ENCODE measurements at places on chromosomes 4 and X.

- DNase-seq = no peak
Measured at GRCh38 chrX:74234818-74235217, 69.2 kb upstream of the ZCCHC13 start.

DNA sequence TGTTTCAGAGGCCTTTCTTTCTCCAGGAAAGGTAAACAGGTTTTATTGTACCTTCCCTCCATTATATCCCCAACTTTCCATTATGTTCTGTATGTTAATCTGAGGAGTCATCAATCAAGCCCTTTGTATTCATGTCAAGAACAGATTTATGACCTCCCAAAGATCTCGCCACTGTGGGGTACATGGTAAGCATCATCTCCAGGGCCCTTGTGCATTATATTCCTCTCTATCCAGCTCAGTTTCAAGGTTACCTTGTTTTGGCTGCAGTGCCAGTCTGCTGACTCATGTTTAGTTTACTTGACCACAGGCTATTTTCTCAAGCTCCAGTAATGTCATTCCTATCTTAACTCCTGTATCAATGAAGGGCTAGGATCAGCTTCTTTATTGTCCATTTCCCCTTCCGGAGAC lies 125.1 kb upstream of the FRMPD4 start:
- DNase-seq = no peak

DNA sequence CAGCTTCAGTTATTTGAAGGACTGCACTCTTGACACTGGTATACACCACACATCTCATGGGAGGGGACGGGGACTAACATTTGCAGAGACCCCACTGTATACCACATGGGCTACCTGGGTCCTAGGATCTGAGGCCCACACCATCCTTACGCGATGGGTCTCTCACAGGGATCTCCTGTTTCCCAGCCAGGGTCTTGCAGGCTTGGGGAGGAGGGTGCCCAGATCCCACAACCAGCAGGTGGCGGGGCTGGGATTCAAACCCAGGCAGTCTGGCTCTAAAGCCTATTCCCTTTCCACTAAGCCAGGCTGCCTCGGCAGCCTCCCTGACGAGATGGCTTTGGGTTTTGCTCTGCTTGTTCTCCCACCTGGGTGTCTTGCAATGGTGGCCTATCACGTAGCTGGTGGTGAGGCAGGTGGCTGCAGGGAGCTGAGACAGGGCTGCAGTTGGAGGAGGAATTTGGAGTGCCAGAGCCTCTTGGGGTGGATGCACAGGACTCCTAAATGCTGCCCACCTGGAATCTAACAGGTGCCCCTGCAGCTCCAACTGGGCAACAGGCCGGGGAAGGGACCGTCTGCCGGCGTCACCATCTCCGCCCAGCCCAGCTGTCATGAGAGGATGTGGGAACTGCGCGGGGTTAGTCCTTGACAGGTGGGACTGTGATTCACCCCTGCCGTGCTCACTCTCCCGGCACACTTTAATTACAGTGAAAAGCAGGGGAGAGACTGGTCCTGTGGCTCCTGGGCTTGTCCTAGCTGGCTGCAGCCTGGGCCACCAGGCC lies 110.7 kb downstream of the PSAPL1 start:
- DNase-seq = no peak

DNA sequence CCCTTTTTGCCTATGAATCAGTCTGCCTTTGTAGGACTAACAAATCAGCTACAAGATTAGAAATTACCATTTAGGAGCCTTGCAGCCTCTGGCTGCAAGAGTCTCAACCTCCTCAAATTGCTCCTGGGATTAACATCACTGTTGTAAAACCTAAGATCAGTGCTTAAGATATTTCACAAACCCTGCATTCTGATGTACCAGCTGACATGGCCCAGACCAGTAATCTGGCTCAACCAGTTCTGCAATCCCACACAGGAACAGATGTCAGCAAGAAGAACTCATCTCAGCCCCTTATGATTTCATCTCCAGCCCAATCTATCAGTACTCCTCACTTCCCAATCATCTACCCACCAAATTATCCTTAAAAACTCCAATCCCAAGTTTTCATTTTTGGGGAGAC lies 32.5 kb upstream of the AADAT start:
- no peak for DNase-seq

GRCh38 chrX:72123471-72124185 lies 8.1 kb downstream of the RTL5 start:
- DNase-seq = no peak

DNA sequence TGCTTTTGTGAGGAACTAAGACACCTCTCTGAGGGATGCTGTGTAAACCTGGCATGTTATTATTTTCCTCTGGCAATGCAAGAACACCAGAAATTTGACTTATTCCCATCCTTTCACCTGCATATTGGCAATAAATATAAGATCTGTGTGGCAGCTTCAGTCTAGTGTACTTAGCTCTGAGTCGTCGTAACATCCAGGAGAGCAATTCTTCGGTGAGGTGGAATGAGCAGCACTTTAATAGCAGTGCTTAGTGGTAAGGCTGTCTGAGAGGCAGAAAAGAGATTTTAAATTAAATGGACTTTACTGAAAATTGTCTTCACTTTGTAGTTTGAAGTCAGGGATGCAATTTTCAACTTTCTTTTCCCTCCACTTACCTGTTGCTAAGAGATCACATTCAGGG lies 344.9 kb downstream of the PCDH7 start:
- DNase-seq = no peak

DNA sequence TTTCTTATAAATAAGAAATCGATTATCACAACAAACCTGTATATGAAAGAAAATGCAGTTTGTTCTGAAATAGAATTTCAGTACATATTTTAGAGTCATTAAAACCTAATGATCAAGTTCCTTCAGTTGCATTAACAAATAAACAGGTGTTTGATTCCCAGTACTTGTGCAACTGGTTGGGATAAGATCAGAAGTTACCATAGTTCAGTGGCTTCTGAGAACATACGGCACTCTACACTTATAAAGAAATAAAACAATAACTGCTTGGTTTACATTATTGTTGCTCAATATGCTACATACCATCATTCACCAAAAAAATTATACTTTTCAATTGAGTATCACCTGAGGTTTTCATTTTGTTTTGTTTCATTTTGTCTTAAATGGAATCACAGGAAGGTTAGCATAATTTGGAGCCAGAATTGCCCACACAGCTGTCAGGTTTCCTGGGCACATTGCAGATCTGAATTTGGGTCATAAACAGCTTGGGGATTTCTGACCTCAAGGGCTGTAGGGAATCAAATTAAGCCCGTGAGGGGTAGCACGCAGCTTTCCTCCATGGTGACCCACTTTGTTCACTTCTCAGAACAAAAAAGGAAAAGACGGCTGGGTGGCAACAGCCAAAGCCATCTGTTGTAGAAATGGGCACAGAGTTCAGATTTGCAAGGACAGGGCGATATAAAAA lies 14.9 kb upstream of the CCNG2 start:
- peak; percentile 46 for DNase-seq

- DNase-seq = no peak
Measured at GRCh38 chr4:41709844-41710481, 38.6 kb downstream of the PHOX2B start.

DNA sequence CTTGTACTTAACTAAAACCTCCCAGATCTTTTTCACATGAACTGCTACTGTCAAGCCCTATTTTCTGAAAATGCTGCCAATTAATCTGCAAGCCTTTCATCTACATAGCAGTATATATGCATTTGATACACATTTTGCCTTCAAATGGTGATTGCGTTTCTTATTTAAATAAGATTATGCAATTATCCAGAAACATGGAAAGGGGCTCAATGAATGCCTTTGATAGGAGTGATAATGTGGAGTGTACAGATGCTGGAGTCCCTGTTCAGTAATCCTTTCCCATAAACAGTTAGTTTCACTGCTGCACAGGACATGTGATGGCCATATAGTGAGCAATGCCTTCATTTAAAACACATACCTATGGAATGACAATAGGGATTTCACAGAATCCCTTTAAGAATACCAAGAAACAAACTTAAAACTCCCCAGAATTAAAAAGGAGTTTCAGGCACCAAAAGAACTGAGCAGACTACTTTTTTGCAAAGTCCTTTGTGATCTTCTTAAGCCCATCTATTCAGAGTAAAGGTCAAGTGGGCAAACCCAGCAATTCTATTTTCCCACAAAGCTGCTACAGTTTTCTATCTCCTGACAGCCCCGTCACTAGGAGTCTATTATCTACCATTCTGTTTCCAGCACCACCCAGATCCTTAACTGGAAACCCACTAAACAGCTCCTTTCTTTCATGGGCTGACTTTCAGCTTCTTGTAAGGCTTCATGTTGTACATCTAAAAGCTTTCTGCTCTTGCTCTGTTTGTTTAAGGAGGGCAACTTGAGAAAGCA lies 120.3 kb downstream of the UNC5C start:
- DNase-seq = no peak

DNA sequence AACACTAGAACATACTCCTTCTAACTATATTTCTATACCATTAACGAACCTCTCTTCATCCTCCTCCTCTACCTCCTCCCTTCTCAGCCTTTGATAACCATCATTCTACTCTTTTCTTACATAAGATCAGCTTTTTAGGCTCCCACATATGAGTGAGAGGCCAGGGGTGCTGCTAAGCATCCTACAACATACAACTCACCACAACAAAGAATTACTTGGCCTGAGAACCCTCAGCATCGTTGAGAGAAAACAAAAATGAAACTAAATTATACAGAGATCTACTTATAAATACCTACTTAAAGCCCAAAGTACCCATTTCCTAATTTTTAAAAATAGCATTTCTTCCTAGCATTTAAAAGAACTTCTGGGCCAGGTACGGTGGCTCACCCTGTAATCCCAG lies 77.7 kb downstream of the CC2D2A start:
- DNase-seq = peak; percentile 56

GRCh38 chrX:143934542-143934941 lies 50.7 kb downstream of the UBE2NL start:
- DNase-seq = no peak

GRCh38 chr4:6562931-6563901 lies 11.8 kb upstream of the MAN2B2 start:
- no peak for DNase-seq

DNA sequence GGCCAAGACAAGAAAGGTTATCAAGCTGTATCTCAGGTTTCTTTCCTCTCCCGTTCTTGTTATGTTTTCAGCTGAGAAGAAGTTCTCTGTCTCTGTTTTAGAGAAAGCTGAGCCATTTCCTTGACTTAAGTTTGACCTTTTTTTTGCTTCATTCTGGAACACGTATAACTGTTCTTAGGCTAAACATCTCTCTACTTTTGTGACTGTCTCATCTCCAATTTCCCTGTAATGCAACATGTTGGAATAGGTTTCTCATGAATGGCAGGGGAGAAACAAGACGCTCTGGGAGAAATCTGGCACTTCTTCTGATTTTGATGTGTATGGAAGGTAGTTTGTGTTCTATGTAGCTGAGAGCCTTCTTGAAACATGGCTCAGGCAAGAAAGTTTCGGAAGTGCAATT lies 36.2 kb upstream of the SFRP2 start:
- DNase-seq = no peak

- DNase-seq = no peak
Measured at GRCh38 chr4:139532947-139533346, 23.1 kb downstream of the SETD7 start.

DNA sequence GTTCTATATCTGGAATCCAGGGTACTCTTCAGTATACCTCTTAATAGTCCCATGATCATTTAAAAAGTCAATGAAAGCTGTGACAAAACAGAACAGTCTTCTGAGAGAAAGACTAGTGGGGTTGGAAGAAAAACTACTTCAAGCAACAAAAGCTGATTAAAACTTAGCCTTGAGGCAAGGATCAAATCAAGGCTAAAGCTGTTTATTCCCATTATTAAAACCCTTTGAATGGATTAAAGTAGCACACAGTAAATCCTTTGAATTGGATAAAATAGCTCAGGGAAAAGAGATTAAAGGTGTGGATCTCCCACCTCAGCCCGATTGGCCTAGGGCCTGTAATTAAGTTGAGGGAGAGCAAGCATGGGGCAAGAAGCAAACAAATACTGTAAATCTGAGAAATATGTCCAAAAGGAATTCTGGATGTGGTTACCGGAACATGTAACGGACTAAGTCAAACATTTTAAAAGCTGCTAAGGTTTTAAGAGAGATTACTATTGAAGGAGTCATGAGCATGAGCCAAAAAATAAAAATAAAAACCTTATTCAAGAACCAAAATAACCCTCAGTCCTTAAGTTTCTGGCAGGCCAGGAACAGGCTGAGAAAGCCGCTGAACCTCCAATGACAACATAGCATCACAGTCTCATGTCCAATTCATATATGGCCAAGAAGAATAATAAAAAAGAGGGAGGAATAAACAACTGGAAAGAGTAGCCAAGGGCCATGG lies 257.3 kb upstream of the NEIL3 start:
- DNase-seq = no peak

GRCh38 chr4:81032771-81033684 lies 2.5 kb downstream of the BMP3 start:
- no peak for DNase-seq

DNA sequence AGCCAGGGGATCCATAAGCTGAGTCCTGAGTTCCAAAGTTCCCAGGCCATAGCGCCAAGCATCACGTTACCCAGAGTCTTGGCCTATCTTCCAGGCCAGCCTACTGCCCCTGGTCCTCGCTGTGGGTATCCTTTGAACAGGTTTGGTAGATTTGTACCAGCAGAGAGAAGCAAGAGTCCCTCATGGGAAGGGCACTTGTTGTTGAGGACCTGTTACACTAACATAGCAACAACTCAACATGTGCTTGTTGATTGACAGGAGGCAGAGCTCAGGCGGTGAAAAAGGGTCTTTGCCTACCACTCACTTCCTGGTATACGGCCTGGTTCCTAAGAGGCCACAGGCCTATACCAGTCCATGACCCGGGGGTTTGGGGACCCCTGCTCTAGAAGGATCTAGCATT lies 138.4 kb downstream of the RASL11B start:
- DNase-seq = no peak

DNA sequence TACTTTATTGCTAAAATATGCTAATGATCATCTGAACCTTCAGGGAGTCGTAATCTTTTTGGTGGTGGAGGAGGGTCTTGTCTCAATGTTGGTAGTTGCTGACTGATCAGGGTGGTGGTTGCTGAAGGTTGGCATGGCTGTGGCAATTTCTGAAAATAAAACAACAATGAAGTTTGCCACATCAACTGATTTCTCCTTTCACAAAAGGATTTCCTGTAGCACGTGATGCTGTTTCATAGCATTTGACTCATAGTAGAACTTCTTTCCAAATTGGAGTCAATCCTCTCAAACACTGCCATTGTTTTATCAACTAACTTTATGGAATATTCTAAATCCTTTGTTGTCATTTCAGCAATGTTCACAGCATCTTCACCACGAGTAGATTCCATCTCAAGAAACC lies 19.3 kb downstream of the DDIT4L start:
- no peak for DNase-seq

DNA sequence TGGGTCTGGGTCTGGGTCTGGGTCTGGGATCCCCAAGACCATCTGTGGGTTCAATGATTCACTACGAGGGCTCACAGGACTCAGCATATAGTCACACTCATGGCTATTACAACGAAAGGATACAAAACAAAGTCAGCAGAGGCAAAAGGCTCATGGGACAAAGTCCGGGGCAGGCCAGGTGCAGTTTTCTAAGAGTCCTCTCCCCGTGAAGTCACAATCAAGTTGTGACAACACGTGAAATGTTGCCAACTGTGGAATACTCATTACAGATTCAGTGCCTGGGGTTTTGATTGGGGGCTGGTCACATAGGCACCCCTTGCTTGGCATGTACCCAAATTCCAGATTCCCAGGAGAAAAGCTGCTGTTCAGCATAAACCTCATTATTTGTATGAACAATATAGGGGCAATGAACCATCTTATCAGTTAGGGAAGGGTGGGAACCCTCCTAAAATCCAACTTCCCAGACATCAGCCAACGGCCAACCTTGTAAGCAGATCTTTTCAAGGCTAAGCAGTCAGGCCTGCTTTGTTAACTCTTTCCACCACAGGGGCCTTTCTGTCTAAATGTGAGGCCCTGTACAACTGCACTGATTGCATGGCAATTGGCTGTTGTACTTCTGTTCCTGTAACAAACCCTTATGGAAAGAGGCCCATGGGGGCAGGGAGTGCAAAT lies 58.2 kb upstream of the DIPK2B start:
- DNase-seq = no peak
